ENCODE measurements at places on chromosomes 2 and 18. TPM values are rescaled to one million over a fixed set of nuclear protein-coding genes. Genes with fewer than 3 reads are reported as not detected.

GRCh38 chr2:219549619-219550018 lies 5.8 kb downstream of the TMEM198 start:
- no peak for DNase-seq

- no peak for DNase-seq
Observed at GRCh38 chr18:68438983-68439382, 275.9 kb downstream of the TMX3 start.

DNA sequence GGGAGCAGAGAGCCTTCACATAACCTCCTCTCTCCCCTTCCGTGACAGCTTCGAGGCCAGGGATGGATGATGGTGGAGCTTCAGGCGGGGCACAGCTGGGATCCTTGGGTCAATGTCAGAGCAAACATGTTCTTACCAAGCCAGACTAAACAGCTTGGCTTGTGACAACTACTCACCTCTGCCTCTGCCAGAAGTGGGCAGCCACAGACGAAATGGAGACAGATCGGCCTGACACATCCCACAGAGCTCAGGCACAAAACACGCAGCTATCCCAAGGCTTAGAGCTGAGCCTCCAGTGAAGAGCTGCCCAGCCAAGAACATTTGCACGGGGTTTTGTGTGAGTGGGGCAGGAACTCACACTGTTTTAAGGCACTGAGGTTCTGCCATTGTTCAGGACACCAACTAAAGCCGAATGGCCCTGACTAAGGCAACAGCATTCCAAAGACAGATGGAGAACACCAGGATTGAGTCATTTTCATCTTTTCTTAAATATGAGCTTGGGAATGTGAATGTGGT lies 12.8 kb downstream of the PXDN start:
- no peak for DNase-seq

Gene MARCHF4
- not detected for total RNA-seq

GRCh38 chr2:5520463-5520972 lies 171.7 kb upstream of the SOX11 start:
- DNase-seq, result no peak

DNA sequence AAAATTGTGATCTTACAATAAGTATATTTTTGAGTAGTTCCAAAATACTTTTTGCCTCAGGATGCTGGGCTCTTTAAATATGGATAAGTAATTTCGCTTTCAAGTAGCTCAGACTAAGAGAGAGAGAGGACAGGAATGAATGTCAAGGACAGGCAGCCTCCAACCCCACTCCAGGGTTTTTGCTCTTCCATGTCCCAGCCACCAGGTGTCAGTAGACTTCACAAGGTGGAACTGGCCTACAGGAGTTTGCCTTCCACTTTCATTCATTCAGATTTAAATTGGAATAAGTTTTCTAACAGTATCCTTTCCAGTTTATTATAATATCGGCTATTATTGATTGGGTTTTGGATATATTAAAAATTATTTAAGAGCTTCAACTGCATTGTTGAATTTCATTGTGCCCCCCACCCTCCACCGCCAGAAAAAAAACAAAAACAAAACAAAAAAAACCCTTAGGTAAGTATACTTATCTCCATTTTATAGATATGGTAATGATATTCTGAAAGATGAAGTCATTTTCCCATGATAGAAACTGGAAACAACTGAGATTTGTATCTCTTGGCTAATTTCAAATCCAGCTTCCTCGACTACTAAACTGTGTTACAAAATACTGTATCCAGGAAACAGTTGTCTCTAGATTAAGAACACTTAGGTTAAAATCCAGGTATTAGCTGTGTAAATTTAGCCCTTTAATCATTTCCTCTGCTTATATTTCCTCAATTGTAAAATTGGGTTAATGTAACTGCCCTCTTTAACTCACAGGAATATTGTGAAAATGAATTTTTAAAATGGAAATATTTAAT lies 793.1 kb downstream of the ERBB4 start:
- no peak for DNase-seq

Gene CHST9
- not detected for total RNA-seq

DNA sequence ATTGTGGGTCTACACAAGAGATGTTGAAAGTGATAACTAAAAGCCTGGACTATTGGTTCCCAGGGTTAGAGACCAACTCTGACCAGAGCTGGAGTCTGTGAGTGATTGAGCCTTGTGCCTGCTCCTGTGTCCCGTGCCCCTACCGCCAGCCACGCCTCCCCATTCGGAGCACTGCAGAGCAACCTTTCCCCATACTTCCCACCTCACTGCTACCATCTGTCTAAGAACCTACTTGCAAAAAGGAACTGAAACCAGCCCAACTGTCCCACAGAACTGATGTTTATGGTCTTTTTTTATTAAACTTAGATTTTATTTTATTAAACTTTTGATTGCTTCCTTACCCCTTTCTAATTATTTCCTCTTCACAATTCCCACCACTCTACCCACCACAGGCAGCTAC lies 300.3 kb upstream of the MGAT5 start:
- no peak for DNase-seq
